ENCODE measurements at places on chromosomes 6 and 20.

GRCh38 chr20:42159808-42160207 is 541.6 kb upstream of the CHD6 start:
- DNase-seq: no peak

GRCh38 chr6:16752206-16752866 is 8.9 kb downstream of the ATXN1 start:
- DNase-seq: no peak

GRCh38 chr6:35160642-35161041 is 19.5 kb upstream of the TCP11 start:
- no peak for DNase-seq

DNA sequence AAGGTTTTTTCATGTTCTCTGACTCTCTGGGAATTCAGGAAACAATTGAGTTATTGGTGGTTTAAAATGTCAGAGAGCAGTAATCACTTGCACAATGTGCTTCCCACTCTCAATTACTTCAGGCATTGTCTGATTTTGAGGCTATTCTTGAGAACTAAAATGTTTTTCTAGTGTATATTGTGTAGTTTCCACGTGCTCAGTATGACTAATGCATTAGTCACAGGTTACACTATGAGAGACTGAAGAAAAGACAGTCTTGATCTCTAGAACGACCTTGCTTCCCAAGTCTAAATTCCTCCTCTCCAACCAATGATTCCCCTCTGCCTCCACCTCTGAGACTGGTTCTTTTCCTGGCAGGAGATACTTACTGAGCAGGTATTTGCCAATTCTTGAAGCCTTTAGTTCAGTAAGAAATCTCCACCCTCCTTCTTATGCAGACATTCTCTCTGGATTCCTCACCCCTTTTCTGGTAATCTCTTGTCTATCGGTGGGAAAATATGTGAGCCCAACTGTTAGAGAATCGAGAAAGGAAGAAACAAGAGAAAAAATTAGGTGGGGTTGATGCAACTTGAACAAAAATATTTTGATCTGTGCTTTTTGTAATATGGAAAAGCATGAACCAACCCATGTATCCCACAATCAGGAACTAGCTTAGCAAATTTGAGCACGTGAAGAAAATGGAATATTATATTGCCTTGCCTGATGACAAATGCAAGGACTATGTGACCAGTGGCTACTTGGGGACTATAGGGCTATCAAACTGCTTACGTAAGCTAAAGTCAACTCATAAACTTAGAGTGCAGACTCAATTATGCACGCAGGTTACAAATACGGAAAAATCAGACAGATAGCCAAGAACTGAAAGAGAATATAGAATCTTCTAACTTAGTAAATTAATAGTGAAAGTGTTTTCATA is 61.1 kb upstream of the SLC22A16 start:
- no peak for DNase-seq

DNA sequence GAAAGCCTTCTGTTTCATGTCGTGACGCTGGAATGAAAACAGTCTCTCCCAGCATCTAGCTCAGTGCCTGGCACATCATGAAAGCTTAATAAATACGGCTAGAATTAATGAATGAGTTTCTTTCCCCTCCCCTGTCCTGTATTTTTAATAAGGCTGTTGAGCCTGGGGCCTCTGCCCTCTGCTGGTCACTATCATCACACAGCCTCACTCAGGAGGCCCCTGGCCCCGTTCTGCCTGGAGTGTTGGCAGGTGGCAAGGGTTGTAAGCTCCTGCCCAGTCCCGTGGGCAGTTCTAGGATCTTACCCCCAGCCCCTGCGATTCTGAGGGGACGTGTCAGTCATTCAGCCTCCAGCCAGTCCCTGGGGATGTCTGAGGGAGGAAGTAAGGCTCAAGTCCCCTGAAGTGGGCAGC is 41.4 kb downstream of the PHACTR3 start:
- no peak for DNase-seq

GRCh38 chr6:30409184-30409583 is 64.2 kb downstream of the RPP21 start:
- no peak for DNase-seq

- no peak for DNase-seq
Observed at GRCh38 chr20:10487142-10488136, 52.3 kb downstream of the SLX4IP start.
